Jurkat, Clone E6-1 (cell line): ENCODE measurements at places on chromosomes 4 and X.

DNA sequence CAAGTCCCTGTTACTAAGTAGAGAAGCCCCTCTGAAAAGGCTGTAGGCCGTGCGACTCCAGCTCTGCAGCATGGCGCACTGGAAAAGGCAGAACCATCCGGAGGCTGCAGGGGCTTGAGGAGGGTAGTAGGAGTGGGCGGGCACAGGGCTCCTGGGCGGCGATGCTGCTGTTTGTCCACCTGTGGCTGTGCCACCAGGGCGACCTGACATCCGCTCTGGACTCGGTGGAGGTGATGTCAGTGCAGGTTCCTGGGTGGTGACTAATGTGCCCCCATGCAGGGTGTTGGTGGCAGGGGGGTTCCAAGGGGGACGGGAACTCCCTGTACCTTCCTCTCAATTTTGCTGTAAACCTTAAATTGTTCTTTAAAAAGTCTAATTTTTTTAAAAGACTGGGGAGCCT is 58.3 kb downstream of the PCGF3 start:
- no peak for DNase-seq

GRCh38 chrX:40266490-40267333 is 169.0 kb upstream of the BCOR start:
- peak; percentile 28 for DNase-seq

DNA sequence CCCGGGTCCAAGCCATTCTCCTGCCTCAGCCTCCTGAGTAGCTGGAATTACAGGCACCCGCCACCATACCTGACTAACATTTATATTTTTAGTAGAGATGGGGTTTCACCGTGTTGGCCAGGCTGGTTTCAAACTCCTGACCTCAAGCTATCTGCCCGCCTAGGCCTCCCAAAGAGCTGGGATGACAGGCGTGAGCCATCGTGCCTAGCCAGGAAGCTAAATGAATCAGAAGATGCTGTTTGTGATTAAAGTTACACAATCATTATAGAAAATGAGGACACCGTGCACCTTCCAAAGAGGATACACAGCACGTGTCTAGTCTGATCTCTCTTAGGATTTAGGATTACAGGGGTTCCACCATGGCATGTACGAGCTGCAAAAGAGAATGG is 99.6 kb downstream of the DHRSX start:
- no peak for DNase-seq

- no peak for DNase-seq
Measured at GRCh38 chrX:77009691-77010090, 437.5 kb upstream of the FGF16 start.

DNA sequence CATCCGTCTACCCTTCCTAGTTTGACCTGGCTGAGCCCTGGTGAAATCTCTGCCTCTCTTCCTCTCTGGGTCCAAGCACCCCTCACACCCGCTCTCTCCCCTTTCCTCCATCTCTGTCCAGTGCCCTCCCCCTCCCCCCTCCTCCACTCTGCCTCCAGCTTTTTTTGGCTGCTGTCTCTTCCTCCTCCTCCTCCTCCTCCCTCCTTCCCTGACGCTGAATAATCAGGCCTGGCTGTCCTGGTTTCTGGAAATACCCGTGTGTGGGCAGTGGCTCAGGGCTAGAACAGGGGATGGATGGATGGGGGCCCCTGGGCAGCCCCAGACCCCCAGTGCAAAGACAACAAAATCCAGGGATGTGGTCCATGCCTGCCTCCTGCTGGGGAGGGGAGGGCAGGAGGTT is 4.7 kb upstream of the SYP start:
- DNase-seq: no peak

DNA sequence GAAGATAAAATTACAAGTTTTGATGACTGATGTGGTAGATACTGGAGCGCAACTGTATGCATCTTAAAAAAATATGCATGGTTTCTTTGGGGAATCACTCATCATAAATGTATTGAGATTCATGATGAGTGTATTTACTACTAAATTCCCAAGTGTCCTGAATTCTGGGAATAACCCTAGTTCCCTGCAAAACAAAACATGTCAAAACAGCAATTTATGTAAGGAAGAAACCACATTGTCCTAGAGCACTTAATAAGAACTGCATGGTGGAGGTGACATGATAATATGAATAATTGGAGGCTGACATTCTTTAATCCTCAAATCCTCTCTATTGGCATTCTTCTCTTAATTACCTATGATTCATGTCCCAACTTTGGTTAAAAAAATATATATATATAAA is 1804.7 kb downstream of the STIM2 start:
- DNase-seq: no peak

DNA sequence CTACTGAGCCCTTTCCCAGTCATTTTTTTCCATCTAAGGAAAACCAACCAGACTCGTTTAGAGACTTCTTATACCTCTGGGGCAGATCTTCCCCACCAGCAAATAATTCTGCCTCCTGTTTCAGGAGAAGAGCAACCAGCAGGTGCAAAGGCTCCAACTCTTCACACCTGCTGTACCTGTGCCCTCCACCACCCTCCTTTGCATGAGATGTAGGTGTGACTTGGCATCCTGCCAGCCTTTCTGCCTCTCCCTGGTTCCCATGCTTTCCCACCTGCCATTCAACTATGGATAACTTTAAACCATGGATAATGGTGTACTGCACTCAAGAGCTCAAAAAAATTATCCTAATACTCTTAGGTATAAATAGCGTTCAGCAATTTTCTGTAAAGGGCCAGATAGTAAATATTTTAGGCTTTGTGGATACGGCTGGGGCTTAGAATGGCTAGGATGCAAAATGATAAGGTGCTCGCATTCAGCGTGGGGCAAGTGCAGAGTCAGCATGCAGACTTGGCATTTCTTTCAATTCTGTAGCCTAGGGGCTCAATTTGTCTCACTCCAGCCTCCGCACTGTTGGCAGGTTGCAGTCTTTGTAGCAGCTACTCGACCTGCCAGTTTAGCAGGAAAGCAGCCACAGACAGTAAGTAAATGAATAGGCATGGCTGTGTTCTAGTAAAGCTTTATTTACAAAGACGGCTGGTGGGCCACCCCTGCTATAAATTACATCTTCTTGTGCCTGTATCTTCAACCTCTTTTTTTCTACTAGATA is 79.8 kb downstream of the HCCS start:
- no peak for DNase-seq

DNA sequence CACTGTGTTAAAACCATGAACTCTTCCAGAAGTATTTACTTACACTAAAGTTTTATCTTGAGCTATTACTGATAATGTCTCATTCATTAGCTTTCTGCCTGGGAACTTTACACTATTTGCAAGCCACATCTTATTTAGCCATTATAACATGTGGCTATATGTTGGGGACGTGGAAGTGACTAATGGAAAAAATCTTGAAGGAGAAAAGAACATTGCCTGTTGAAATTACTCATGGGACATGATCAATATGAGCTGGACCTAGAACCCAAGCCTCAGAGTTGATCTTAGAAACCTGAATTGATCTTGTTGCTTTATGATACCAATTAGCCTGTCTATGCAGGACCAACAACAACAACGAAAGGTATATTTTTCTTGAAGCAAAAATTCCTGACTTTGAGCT is 22.5 kb upstream of the ARHGAP6 start:
- DNase-seq: no peak

- no peak for DNase-seq
Measured at GRCh38 chr4:165404080-165404479, 25.3 kb downstream of the CPE start.

DNA sequence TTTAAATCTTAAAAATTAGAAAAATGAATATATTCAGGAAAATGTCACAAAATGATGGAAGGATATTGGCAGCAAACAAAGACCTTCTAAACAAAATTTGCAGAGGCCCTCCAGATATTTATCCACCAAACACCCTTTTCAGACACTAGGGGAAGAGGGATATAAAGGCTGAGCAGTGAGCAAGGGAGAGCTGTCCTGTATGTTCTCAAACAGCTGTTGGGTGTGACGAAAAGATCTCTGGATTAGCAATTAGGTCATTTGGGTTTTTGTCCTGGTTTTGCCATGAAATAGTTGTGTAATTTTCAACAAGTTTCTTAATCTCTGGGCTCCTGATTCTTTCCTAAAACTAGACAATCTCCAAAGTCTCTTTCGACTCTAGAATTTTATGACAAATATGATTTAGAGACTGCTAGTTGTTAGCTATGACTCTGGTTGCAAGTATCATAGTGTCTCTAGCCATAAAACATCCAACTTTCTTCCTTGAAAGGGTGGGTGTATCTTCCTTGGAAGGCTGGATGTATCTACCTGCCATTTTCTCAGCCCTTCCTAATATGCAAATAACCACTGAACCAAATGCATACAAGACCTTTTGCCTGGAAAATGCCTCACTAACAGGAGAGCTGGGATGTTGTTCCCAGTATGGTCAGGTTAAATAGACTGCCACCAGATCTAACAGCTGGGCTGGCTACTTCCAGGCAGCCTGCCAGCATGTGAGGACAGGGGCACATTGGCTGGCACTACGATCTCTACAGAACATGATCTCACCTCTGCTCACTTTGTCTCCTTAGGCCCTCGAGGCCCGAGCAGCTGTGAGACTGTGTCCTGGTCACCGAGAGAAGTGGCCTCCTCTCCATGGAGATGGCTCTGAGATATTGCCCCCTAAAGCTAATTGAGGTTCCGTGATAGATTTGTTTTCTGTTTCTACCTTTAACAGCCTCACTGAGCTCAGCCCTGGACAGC is 225.5 kb upstream of the JADE1 start:
- no peak for DNase-seq

- DNase-seq: peak; percentile 46
Measured at GRCh38 chr4:48813964-48814363, 16.9 kb upstream of the OCIAD1 start.

GRCh38 chr4:66923081-66923865 is 622.0 kb downstream of the CENPC start:
- DNase-seq: no peak

DNA sequence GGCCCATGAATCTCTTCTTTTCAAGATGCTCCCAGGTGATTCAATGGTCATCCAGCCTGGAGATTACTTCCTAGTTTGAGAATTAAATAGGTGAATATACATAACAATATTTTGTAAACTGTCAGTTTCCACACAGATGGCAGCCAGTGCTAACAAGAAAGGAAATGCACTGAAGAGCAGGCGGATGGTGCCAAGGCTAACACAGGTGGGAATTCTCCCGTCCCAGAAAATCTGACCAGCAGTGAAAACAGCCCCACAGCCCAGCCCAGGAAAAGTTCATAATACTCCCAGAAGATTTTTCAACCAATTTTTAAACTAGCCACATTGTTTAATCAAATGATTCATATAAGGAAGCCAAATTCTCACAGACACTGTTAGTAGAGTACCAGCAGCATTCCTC is 387.2 kb upstream of the GATB start:
- no peak for DNase-seq

DNA sequence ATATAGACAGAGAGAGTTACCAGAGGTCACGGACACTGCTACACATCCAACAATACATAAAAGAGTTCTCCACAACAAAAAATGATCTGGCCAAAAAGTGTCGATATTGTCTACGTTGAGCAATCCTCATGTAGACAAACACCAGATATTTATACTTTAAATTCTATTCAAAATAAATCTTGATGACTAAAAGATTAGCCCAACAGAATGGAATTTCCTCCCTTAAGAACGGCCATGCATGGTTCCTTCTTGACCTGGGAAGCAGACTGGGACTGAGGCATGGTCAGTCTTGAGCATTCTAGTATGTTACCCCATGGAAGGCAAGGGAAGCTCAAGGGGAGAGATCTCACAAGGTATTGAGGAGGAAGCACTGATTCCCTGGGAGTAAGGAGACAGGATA is 43.5 kb downstream of the LHFPL1 start:
- DNase-seq: no peak

GRCh38 chr4:102860611-102861324 is 8.0 kb upstream of the CISD2 start:
- no peak for DNase-seq

GRCh38 chrX:1455948-1456280 is 3.2 kb upstream of the ASMTL start:
- DNase-seq: no peak

GRCh38 chrX:43969504-43970501 is 3.4 kb downstream of the NDP start:
- no peak for DNase-seq

DNA sequence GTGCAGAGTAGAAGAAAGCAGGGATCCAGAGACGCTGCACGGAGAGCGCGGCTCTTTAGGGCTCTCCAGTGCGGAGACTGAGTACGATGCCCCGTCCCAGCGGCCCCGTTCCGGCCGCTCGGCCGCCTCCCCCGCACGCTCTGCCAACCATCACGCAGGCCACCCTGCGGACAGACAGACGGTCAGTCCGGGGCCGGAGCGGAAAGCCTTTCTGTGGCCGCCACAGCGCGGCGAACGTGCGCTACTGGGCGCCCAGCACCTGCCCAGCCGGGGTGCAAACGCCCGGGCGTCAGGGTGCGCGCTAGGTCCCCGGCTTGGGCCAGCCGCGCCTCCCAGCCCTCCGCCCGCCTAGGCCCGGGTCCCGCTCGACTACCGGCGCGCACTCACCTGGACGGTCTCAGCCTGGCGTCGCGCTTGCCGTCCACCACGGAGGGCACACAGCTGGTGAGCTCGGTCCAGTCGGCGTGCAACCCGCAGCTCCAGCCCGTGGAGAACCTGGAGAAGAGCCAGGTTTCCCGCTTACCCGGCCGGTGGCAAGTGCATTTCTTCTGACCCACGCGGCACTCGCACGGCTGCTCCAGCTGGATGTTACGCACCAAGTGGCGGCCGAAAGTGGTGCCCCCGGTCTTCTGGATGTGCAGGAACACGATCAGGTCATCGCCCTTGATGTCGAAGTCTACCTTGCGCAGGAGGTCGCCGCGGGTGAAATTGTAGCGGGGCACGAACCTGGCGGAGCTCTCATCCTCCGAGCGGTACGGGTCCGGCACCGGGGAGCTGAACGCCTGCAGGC is 1.8 kb downstream of the HS6ST2 start:
- DNase-seq: no peak

DNA sequence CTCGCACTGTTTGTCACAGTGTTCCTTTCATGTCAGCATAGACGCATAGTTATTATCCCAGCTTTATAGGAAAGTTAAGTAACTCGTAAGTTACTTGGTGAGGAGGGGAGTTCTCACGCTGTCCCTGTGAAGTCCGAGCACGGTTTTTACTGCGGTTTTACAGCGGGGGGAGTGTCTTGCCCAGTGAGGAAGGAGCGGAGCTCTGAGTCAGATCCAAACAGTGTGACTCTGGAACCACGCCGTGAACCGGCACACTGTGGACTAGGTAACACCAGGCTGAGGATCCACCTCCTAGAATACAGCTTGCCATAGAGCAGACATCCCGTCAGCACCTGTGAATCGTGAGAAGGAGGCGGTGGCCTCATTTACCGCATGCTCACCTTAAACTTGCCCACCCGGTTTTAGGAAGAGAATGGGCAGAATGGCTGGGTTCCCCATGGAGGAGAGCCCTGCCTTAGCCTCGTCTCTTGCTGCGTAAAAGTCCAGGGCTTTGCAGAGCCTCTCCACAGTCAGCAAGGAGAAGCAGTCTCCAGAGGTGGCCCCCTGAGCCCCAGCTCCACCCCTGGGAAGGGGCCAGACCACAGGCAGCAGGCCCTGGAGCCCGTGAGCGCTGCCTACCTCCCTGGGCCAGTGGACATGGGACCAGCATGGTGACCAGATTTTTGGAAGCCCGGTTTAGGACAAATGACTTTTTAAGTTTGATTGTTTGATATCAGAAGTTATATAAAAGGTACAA is 40.2 kb upstream of the HGFAC start:
- no peak for DNase-seq
